ENCODE measurements at places on chromosomes 13 and 19. TPM values are rescaled to one million over a fixed set of nuclear protein-coding genes. Genes with fewer than 3 reads are reported as not detected.

GRCh38 chr13:19810996-19811881 is 28.5 kb upstream of the PSPC1 start:
- H3K27ac ChIP-seq = no peak overlapping the region
- DNase-seq = no peak
- H3K36me3 ChIP-seq = no peaks in the 10 kb centered on the region
- no peaks in the 10 kb centered on the region for H3K27me3 ChIP-seq

DNA sequence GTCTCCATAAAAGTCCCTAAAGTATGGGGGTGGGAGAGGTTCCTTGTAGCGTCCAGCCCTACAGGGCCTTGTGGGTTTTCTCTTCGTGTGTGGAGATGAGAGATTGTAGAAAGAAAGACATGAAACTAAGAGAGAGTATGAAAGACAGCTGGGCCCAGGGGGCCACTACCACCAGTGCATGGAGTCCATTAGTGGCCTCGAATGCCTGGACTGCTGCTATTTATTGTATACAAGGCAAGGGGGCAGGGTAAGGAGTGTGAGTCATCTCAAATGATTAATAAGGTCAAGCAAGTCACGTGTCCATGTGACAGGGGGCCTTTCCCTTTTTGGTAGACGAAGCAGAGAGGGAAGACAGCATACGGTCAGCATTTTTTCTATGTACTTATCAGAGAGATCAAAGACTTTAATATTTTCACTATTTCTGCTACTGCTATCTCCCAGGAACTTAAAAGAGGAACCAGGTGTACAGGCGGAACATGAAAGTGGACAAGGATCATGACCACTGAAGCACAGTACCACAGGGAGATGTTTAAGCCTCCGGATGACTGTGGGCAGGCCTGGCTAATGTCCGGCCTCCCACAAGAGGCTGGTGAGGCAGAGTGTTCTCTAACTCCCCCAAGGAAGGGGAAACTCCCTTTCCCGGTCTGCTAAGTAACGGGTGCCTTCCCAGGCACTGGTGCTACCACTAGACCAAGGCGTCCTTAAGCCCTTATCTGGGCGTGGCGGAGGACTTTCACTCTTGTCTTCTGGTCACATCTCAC is 25.5 kb downstream of the FGF21 start:
- H3K36me3 ChIP-seq = no peaks in the 10 kb centered on the region
- H3K4me3 ChIP-seq = no peak overlapping the region
- H3K4me1 ChIP-seq = no peaks in the 10 kb centered on the region
- no peaks in the 10 kb centered on the region for H3K27me3 ChIP-seq

GRCh38 chr19:23403581-23404324 is 8.5 kb upstream of the ZNF91 start:
- H3K27me3 ChIP-seq = no peaks in the 10 kb centered on the region
- H3K36me3 ChIP-seq = peaks cover 70% of the 10 kb centered on the region
- H3K4me3 ChIP-seq = peak overlapping the region; percentile 57
- no peak overlapping the region for H3K27ac ChIP-seq
- DNase-seq = peak; percentile 66

Gene RFXAP
- 4.7 TPM for total RNA-seq

DNA sequence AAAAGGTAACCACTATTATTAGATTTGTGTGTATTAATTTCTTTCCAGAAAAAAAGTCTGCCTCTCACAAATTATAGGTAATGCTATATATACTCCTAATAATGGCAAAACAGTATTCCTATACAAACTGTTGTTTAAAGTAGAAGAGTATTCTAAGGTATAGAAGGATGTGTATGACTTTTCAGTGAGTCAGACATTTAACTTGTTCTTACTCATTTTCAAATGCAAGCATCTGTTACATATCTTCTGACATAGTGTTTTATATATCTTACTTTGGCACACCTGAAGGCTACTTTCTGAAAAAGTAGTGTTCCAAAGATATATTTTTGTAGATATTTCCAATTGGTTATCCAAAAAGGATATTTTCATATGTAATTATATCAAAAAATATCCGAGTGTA is 3.5 kb upstream of the SLITRK5 start:
- H3K4me3 ChIP-seq = no peak overlapping the region
- no peak overlapping the region for H3K27ac ChIP-seq
- DNase-seq = no peak
- H3K27me3 ChIP-seq = peaks cover 2% of the 10 kb centered on the region
- H3K4me1 ChIP-seq = no peaks in the 10 kb centered on the region

DNA sequence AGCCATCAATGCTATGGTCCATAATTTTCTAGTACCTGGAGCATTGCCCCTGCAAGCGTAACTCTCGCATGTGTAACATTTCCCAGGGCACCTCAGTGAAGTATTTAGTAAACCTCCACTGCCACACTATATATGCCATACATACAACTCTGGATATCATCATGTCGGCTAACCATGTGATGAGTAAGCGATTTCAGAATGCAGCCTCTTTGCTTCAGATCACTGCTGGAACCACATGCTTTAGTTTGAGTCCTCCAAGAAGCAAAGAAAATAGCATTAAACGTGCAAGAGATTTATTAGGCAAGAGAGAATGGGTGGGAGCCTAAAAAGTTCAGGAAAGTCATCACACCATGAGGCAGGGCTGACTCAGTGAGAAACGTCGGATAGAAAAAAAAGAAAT is 635.6 kb upstream of the SLITRK5 start:
- no peaks in the 10 kb centered on the region for H3K27me3 ChIP-seq
- H3K4me3 ChIP-seq = no peak overlapping the region
- H3K4me1 ChIP-seq = no peaks in the 10 kb centered on the region

- no peak overlapping the region for H3K4me3 ChIP-seq
- peak; percentile 26 for DNase-seq
- H3K36me3 ChIP-seq = no peaks in the 10 kb centered on the region
- no peaks in the 10 kb centered on the region for H3K4me1 ChIP-seq
- no peak overlapping the region for H3K27ac ChIP-seq
These were observed 179.2 kb downstream of the TSHZ3 start for GRCh38 chr19:31170046-31170445.

Gene GZMM
- 0.42 TPM for total RNA-seq

DNA sequence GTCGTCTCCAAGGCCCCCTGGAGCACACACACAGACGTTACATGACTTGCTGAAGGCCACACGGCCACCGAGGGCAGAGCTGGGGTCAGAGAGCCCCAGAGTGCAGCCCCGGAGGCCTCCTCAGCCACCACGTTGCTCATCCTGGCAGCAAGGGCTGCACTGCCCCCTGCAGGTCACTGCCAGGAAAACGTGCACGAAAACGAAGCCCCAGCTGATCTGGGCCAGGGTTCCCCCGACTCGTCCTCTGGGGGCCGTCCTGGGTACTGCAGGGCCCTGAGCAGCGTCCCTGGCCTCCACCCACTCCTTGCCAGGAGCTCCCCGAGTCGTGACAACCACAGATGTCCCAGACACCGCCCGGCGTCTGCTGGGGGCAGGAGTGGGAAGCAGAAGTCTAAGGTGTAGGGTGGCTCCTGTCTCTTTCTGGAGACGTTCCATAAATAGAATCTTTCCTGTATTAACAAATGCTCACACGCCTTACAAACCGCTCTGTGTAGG is 3.4 kb downstream of the TPGS1 start:
- no peak overlapping the region for H3K4me3 ChIP-seq
- peaks cover 5% of the 10 kb centered on the region for H3K36me3 ChIP-seq
- peak; percentile 99 for DNase-seq
- peaks cover 6% of the 10 kb centered on the region for H3K4me1 ChIP-seq

Gene TNFRSF19
- total RNA-seq = 9.7 TPM

Data from endodermal cell (in vitro differentiated cells).